ENCODE measurements at places on chromosomes 6 and 20. TPM values are rescaled to one million over a fixed set of nuclear protein-coding genes. Genes with fewer than 3 reads are reported as not detected.

DNA sequence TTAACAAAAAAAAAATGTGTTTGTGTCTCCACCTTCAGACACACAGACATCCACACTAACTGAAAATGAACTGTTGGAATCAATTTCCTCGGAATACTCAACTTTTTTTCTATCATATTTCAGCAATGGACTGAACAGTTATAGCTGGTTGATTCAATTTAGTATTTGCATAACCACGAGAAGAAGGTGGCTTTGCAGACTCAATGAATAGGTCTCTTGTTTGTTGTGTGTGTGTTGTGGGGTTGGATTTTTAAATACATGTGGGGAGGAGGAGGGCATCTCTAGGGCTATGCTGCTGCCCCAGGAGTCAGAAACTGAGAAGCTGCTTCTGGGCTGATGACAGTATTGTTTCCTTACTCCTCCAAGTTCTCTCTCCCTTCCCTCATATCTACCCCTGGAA is 28.7 kb downstream of the TFAP2A start:
- no peak for DNase-seq

DNA sequence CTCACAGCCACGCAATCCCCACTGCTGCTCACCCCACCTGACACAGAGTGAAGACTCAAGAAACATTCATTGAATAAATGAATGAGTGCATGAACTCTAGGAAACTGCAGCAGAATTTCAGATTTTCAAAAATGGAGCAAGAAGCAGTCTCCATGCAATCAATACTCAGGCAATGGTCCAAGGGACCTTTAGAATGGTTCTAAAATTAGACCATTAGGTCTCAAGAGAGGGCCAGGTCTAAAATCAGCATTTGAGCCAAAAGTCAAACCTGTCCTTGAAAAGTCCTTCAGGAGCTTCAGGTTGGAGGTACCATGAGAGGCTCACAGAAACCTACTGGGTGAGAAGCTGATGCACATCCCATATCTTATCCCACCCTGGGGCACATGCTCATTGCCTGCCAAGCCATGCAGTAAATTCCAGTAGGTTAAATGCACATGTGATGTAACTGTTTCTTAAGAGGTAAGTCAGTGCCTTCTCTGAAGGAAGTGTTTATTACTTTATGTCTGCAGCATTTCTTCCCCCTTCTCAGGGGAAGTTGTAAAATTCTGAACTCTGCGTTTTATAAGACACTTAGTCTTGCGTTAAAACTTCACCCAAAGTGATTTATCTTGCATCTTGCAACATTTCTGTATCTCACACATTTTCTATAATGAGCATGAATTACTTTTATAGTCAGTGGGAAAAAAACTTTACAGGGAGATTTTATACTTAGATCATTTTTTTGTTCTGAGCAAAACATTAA is 126.6 kb downstream of the ADAT2 start:
- no peak for DNase-seq

DEFB132 gene
- total RNA-seq = not detected

DNA sequence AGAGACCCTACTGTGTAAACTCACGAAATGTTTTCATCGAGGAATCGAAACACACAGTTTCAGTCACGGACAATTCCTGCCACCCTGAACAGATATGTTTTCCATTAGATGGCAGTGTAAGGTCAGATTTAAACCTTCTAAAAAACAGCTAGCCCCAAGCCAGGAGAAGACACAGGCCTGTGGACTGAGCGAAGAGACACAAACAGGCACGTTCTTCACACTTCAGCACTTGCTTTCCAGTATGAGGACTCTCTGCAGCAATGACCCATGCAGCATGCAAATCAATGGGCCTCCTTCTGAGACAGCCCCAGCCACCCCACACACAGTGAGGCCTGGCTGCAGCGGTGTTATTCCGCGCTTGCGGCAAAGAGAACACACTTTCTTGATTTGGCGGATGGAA is 31.9 kb downstream of the HUS1B start:
- DNase-seq = no peak
